Activated CD4-positive, alpha-beta T cell treated with anti-CD3 and anti-CD28 coated beads, Interleukin-2, amount 10 ng/mL, durations not matched to agents 7 days and 5 days (primary cell): ENCODE measurements at places on chromosomes 3 and 15. TPM values are rescaled to one million over a fixed set of nuclear protein-coding genes. Genes with fewer than 3 reads are reported as not detected.

GRCh38 chr3:105465251-105465853 is 98.6 kb downstream of the ALCAM start:
- H3K27me3 ChIP-seq, result no peaks in the 10 kb centered on the region
- no peaks in the 10 kb centered on the region for H3K36me3 ChIP-seq
- no peak overlapping the region for H3K4me3 ChIP-seq
- no peak overlapping the region for H3K27ac ChIP-seq

DNA sequence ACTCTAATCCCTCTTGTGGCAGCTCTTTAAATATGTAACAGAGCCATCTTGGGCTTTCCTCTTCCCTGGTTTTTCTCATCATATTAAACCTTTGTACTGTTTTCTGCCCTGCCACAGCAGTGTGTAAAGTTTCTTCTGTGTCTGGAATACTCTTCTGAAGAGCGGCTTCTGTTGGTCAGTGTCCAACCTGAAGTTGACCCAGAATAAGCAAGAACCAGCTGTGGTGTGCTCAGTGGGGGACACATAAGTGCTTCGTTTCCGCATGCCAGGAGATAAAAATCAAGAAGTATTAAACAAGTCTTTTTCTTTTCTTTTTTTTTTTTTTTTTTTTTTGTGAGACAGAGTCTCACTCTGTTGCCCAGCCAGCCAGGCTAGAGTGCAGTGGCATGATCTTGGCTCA is 173.2 kb upstream of the CHRM5 start:
- H3K4me1 ChIP-seq, result no peaks in the 10 kb centered on the region
- no peak overlapping the region for H3K4me3 ChIP-seq
- H3K27me3 ChIP-seq, result no peaks in the 10 kb centered on the region
- no peak for DNase-seq
- no peak overlapping the region for H3K27ac ChIP-seq

GRCh38 chr15:57059026-57059660 is 140.7 kb downstream of the TCF12 start:
- no peak for DNase-seq
- H3K4me3 ChIP-seq, result no peak overlapping the region
- H3K4me1 ChIP-seq, result peaks cover 9% of the 10 kb centered on the region
- peaks cover 10% of the 10 kb centered on the region for H3K36me3 ChIP-seq
- H3K27ac ChIP-seq, result no peak overlapping the region
- H3K27me3 ChIP-seq, result no peaks in the 10 kb centered on the region

DNA sequence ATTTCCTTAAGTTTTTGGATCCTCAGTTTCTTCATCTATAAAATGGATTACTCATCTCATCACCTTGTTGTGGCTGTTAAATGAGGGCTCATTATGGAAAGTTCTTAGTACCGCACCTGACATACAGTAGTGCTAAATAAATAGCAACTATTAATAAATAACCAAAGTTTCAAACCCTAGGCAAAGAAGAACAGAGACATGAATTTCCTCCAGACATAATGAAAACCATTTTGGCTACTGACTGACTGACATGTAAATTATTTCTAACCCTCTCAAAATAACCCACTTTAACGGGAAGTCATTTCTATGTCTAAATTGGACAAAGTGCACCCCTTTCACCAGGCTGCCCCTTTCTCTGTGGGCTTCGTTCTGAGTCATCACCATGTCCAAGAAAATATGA is 17.4 kb upstream of the KLHL6 start:
- DNase-seq, result no peak
- no peak overlapping the region for H3K27ac ChIP-seq
- H3K36me3 ChIP-seq, result no peaks in the 10 kb centered on the region
- peaks cover 5% of the 10 kb centered on the region for H3K4me1 ChIP-seq

- no peaks in the 10 kb centered on the region for H3K27me3 ChIP-seq
- H3K4me3 ChIP-seq, result no peak overlapping the region
- DNase-seq, result no peak
- no peaks in the 10 kb centered on the region for H3K4me1 ChIP-seq
- H3K27ac ChIP-seq, result no peak overlapping the region
- no peaks in the 10 kb centered on the region for H3K36me3 ChIP-seq
Observed at GRCh38 chr15:95715906-95716656, 614.4 kb upstream of the NR2F2 start.

- H3K36me3 ChIP-seq, result no peaks in the 10 kb centered on the region
- H3K4me1 ChIP-seq, result peaks cover 2% of the 10 kb centered on the region
- peaks cover 2% of the 10 kb centered on the region for H3K27me3 ChIP-seq
- no peak overlapping the region for H3K27ac ChIP-seq
Observed at GRCh38 chr3:14368146-14368545, 34.3 kb upstream of the SLC6A6 start.

- H3K27ac ChIP-seq, result peak overlapping the region; percentile 84
- H3K27me3 ChIP-seq, result no peaks in the 10 kb centered on the region
- no peak overlapping the region for H3K4me3 ChIP-seq
- H3K4me1 ChIP-seq, result peaks cover 24% of the 10 kb centered on the region
- DNase-seq, result peak; percentile 32
Observed at GRCh38 chr3:11195721-11196332, 41.5 kb downstream of the HRH1 start.

Gene CHL1
- not detected for total RNA-seq
